ENCODE measurements at places on chromosomes 4 and X.

- no peak for DNase-seq
These were observed 2.6 kb upstream of the MCUB start for GRCh38 chr4:109557433-109557832.

DNA sequence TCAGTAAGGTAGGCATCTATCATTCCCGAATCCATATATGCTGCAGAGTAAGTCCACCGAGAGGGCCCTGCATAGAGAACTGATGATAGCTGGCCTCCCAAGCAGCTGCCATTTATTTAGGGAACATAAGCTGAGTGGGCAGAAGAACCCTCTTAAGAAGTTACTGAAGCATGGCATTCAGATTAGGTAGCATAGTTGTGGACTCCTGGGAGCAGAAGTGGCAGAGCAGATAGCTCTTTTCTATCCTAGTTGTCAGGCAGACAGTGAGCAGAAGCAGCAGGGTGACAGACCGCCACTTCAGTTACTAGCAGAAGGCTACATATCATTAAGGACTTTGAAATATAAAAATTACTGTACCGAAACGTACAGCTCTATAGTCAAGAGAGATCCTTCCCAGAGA is 454.7 kb downstream of the PPP4R3C start:
- no peak for DNase-seq

GRCh38 chr4:175916626-175917351 is 104.7 kb upstream of the GPM6A start:
- no peak for DNase-seq

- DNase-seq: no peak
These were observed 85.5 kb upstream of the ACSL1 start for GRCh38 chr4:184911310-184911709.

DNA sequence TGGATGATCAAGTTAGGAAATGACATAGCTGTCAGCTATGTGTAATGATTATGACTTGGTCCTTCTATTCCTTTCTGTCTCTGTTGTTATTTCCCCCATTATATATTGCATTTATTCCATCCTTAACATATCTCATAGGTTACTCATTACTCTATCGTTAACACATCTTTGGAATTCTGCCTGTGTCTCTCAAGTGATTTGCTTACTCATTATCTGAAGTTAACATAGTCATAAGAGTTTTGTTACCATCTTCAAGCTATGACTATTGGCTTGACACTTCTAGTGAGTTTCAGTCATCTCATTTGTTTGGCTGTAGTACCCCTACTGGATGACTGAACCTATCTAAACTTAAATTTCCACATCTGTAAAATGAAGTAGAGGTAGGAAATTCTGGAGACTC is 286.1 kb upstream of the PPP1R2C start:
- no peak for DNase-seq

- no peak for DNase-seq
These were observed 83.5 kb downstream of the SYNPO2 start for GRCh38 chr4:118972167-118972566.

DNA sequence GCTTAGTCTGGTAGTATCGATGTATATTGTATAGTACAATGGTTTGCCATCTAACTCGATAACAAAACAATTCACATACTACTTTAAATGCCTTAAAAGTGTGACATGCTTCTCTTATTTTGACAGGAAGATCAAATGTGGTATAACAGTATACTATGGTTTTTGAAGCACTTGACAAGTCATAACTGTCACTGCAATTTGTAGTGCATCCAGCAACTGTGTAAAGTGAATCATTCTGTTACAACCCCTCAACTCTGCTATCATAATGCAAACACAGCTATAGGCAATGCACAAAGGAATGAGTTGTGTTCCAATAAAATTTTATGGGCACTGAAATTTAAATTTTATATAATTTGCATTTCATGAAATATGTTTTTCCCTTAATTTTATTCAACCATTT is 14.0 kb downstream of the RAP1GDS1 start:
- no peak for DNase-seq

DNA sequence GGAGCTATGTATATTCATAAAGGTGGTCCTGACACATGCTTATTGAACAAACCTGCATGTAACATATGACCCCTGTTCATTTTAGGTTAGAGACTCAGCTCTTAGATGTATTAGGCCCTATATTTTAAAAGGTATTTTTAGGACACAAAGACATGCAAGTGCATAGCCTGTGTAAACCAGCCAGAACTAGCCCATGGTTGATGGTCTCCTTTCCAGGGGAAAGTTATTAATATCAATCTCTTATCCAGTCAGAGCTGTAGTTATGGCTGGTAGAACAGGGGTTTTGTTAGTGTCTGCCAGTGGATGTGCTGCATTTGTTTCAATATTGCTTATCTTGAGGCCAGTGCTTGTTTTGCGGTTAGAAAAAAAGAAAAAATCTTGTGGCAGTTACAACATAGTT is 488.6 kb downstream of the KCTD8 start:
- DNase-seq: no peak

GRCh38 chr4:79413032-79413885 is 5.2 kb upstream of the GK2 start:
- no peak for DNase-seq

DNA sequence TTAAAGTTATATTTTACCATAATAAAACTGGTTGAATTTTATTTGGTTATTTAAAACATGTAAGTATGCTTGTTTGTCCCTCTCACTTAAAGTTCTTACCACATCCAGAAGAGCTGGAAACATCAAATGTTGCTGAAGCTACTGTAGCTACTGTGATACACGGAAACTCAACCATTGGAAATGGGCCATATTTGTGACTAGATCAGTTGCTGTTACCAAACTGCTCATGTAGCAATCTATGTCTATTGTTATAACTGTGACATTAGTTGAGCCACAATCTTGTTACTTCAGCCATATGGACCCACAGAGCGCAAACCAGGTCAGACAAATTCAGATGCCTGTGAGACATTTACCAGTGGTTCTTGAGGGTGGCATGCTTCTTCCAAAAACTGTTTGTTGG is 41.6 kb downstream of the NDNF start:
- DNase-seq: no peak

DNA sequence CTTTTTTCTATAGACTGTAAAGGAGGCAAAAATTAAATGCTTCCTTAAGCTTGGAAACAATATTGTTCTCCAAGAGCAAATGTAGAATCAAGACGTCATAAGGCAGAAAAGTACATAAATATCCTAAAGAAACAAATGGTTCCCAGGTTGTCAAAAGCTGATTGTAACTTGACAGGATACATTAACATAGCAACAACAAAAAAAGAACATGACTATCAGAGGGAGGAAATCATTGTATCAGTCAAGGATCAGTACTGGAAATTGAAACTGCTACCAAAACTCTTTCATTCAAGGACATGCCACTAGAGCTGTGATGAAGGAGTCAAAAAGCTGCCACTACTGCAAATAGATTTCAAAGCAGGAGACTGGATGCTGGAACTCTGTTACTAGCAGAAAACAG is 168.3 kb downstream of the BTC start:
- no peak for DNase-seq

- no peak for DNase-seq
These were observed 25.5 kb upstream of the USO1 start for GRCh38 chr4:75698963-75699228.

- no peak for DNase-seq
These were observed 28.0 kb upstream of the AMOT start for GRCh38 chrX:112868586-112868985.

- DNase-seq: no peak
These were observed 2413.6 kb downstream of the PCDH7 start for GRCh38 chr4:33133723-33134122.
